NCI-H2029 treated with DMSO at 0.1 percent for 48 hours (cell line): ENCODE measurements at places on chromosomes 13 and 19.

GRCh38 chr19:51905206-51905605 is 389 bp upstream of the ZNF649 start:
- DNase-seq, result no peak

DNA sequence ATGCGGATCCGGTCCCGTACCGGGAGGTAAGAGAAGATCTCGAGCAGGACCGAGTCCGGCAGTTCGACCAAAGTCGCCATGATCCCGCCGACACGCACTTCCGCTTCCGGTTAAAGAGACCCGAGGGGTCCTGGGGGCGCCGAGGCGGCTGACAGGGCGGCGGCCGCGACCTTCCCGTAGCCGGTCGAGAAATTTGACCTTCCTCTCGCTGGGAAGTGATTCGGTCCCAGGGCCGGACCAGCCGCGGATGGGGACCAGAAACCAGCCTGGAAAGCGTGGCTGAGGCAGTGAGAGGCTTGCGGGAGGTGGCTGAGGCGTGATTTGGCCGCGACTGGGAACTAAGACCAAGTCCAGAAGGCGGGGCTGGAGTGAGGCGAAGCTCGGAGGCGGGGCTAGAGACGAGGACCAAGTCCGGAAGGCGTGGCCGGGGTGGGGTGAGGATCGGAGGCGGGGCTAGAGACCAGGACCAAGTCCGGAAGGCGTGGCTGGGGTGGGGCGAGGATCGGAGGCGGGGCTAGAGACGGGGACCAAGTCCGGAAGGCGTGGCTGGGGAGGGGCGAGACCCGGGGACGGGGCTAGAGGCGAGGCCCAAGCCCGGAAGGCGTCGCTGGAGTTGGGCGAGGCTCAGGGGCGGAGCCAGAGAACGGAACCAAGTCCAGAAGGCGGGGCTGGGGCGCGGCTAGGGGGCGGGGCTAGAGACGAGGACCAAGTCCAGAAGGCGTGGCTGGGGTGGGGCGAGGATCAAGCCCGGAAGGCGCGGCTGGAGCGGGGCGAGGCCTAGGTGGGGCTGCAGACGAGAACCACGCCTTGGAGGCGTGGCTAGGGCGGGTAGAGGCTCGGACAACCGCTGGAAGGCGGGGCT is at the start of gene FBXL12:
TSS of gene FBXL12 (minus strand) at position 346 of the 862 bp plus-strand sequence. CDS start at position 80, 266 bp downstream.
- peak; percentile 98 for DNase-seq

DNA sequence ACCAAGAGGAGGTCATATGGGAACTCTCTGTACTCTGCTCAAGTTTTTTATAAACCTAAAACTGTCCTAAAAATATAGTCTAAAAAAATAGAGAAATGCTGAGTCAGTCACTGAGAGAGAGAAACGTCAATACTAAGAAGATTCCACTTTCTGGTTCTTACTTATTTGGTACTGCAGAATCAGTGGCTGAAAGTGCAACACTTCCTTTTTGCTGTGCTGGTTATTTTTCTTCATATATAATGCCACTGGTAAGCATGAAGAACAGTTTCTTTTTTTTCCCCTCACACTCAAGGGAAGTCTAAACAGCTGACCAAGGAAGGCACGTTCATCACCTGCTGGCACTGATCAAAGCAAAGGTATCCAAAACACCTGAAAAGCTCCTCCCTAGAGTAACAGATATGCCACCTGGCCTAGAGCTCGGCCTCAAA is 44.3 kb upstream of the N4BP2L1 start:
- no peak for DNase-seq

DNA sequence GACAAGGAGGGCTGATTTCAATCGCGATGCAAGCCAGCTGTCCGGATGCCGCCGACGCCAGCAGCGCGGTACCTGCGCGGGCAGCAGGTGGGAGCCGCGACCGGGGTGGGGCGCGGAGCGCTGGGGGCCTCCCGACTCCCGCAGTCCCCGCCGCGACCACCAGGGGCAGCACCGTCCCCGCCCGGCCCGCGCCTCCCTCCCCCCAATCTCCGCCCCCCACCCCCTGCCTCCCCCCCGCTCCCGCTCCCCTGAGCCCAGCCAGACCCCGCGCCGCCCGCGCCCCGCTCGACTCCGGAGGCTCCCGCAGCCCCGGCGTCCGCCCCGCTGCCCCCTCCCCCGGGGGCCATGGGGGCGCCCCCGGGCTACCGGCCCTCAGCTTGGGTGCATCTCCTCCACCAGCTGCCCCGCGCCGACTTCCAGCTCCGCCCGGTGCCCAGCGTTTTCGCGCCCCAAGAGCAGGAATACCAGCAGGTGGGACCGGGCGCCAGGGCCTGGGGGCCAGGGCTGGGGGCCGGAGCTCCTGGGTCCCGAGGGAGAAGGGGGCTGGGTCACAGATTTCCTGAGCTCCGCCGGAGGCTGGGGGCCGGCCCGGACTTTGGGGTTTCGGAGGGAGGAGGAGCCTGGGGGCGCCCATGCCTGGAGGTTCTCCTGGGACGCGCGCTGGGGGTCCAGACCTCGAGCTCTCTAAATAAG is at the start of gene TTYH1:
TSS of gene TTYH1 (plus strand) at position 257 of the 693 bp plus-strand sequence. CDS start at position 346, 89 bp downstream.
- DNase-seq, result no peak

DNA sequence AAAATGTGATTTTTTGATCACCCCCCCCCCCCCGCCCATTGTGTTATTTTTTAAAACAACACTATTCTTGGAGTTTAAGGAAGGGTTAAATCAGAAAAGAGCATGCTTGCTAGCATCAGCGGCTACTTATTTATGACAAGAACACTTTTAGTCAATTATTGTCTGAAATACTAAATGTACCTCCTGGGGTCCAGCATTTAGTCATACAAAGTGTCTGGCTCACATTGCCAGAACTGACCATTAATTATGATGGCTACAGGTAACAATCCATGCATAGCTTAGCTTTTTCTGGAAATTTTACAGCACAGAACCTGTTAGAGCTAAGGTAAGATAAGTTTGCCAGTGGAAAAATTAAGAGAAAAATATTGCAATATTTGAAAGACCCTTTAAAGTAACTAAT is 90.1 kb downstream of the PCDH9 start:
- no peak for DNase-seq

DNA sequence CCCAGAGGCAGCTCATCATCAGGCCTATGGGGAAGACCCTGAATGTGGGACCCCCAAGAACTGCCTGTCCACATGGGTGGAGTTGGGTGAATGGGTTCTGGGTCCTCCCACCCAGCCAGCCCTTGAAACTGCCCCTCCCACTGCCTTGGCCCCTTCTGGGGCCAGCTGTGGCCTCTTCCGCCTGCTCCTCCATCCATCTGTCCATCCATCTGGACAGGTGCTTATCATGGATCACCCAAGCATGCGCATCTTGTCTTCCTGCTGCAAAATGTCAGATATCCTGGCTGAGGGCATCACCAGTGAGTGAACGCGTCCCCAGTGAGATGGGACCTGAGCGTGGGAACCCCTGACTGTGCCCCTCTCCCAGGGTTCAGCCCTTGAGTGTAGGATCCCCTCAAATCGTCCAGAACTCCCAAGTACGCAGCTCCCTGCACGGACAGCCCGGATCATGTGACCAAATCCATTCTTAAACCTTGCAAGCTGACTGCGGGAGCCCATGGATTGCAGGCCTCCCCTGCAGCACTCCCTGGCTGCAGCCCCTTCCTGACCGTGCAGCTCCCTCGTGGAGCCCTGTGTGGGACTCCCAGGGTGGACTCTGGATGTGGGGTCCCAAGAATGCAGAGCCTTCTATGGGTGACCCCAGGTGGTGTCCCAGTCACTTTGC is 2.0 kb downstream of the STXBP2 start:
- no peak for DNase-seq

DNA sequence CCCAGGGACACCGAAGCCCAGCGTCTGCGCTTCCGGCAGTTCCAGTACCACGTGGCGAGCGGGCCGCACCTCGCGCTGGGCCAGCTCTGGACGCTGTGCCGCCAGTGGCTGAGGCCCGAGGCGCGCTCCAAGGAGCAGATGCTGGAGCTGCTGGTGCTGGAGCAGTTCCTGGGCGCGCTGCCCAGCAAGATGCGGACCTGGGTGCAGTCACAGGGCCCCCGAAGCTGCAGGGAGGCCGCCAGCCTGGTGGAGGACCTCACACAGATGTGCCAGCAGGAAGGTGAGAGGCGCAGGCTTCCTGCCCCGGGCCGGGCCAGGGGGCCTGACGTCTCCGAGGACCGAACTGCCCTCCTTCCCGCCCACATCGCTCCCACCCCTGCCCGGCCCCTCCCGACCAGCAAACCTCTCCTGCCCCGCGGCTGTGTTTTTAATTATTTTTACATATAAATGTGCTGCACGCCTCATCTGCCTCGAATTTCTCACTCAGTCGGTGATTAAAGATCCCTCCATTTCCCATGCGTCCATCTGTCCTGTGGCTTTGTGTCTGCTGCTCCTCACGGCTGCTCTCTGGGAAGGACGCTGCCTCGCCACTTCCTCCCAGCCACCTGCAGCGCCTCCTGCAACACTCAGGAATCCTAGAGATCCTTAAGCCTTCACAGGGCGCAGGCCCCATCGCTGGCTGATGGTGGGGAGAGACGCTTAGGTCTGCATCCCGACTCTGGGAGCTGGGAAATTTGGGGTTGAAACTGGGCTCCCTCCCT is 4.3 kb downstream of the ZSCAN1 start:
- DNase-seq, result no peak

DNA sequence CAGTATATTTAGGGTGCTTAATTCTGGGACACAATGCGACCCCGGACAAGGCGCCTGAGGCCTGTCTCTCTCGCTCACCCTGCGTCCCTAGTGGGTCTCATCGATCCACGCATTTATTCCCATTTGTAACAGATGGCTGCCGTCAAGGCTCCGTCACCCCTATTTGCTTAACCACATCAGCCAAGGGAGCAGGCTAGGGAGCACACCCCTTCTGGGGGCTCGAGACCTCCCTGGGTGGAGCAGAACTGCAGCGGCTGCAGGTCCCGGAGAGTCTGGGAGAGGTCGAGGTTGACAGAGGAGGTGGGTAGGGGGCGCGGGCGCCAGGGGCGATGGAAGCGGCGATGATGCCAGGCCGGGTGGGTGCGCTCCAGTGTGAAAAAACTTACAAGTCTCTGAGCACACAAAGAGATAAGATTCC is 507 bp downstream of the ALG5 start:
- DNase-seq, result no peak

DNA sequence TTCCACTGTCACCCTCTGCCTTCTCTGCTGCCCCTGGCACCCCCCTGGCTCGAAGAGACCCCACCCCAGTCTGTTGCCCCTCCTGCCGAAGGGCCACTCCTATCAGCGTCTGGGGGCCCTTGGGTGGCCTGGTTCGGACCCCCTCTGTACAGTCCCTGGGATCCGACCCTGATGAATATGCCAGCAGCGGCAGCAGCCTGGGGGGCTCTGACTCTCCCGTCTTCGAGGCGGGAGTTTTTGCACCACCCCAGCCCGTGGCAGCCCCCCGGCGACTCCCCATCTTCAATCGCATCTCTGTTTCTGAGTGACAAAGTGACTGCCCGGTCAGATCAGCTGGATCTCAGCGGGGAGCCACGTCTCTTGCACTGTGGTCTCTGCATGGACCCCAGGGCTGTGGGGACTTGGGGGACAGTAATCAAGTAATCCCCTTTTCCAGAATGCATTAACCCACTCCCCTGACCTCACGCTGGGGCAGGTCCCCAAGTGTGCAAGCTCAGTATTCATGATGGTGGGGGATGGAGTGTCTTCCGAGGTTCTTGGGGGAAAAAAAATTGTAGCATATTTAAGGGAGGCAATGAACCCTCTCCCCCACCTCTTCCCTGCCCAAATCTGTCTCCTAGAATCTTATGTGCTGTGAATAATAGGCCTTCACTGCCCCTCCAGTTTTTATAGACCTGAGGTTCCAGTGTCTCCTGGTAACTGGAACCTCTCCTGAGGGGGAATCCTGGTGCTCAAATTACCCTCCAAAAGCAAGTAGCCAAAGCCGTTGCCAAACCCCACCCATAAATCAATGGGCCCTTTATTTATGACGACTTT is 2.0 kb downstream of the ZFP36 start:
- DNase-seq, result peak; percentile 40

GRCh38 chr13:106455190-106455589 is 80.3 kb downstream of the EFNB2 start:
- no peak for DNase-seq

DNA sequence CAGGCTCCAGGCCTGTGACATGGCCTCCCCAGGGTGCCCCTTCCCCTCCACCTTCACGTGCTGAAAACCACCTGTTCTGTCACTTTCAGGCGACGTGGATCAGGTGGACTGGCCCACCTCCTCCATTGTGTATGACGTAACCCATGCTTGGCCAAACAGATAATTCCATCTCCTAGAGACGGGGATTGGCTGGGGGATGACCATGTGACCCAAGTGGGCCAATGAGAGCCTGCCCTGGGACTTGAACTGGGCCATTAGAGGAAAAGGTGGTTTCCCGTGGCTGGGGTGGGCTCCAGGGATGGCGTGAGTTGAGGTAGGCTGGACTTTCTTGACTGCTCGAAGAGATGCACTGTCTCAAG is 3.6 kb upstream of the ADAMTSL5 start:
- no peak for DNase-seq

DNA sequence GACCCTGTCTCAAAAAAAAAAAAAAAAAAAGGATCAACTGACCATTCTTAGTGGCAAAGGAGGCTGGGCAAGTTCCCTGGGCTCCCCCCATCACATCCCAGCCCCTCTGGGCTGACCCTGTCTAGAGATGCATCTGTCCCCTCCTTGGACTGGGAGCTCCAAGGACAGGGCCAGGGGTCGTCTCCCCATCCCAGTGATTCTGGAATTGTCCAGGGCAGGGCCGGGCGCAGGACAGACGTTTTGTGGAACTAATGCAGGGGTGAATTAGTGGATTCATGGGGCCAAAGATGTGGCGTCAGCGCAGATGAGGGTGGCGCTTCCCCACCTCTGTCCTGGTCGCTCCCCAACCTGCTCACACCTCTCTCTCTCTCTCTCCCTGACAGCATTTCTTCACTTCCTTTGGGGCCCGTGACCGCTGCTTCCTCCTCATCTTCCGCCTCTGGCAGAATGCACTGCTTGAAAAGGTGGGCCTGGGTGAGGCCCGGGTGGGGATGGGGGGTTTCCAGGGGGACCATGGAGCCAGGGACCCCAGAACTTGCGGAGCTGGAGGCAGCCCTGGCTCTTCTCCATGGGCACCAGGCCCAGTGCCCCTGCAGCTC is 11.1 kb downstream of the GRAMD1A start:
- DNase-seq, result no peak
